Transverse colon (tissue), 4 donors: ENCODE measurements at places on chromosomes 7 and 10. TPM values are rescaled to one million over a fixed set of nuclear protein-coding genes. Genes with fewer than 3 reads are reported as not detected.

- H3K4me3 ChIP-seq, result no peak overlapping the region
- no peak overlapping the region for H3K27ac ChIP-seq
- no peak for DNase-seq
Observed at GRCh38 chr10:42940487-42941294, 136.2 kb upstream of the RET start.

Gene RNF32
- 2.3 TPM for total RNA-seq

- no peaks in the 10 kb centered on the region for H3K27me3 ChIP-seq
- no peak overlapping the region for H3K4me3 ChIP-seq
- H3K4me1 ChIP-seq, result no peaks in the 10 kb centered on the region
- no peak for DNase-seq
- no peaks in the 10 kb centered on the region for H3K36me3 ChIP-seq
Observed at GRCh38 chr10:107834706-107835105, 670.2 kb upstream of the SORCS1 start.

Gene H2BK1
- total RNA-seq, result not detected

DNA sequence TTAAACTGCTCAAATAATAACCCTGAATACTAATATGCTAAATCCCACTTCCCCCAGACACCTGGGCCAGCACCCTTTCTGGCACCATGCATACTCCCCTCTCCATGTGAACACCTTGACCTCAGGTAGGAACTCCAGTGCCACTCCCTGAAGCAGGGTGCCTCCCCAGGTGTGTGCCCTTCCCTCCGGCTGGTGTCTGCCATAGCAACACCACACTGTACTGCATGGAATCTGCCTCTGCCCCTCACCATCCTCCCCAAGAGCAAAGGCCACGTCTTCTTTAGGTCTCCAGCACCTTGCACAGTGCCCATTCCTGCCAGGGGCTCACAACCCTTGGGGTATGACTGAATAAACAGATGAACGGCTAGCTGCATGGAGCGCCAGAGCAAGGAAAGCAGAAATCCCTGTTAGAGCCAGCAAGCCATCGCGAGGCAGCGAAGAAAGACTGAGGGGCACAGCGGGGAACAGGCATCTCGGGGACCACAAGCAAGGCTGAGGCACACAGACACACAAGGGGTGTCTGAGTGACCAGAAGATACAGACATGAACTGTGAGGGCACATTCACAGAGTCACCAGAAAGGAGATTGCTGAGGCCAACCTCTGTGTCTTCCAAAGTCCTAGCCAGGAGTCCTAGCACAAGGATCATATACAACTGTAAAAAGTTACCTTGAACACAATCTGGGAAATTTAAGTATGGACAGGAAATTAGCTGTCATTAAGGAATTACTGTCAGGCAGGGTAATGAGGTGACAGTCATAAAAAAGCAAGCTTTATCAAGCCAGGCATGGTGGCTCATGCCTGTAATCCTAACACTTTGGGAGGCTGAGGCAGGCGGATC, 25.7 kb downstream of the COBL start:
- H3K4me1 ChIP-seq, result peaks cover 47% of the 10 kb centered on the region
- H3K36me3 ChIP-seq, result no peaks in the 10 kb centered on the region
- no peak overlapping the region for H3K4me3 ChIP-seq
